ENCODE measurements at places on chromosomes 3 and 15.

- no peaks in the 10 kb centered on the region for H3K36me3 ChIP-seq
- H3K27me3 ChIP-seq, result peaks cover 37% of the 10 kb centered on the region
These were observed 241.1 kb upstream of the TOPAZ1 start for GRCh38 chr3:44000586-44000985.

DNA sequence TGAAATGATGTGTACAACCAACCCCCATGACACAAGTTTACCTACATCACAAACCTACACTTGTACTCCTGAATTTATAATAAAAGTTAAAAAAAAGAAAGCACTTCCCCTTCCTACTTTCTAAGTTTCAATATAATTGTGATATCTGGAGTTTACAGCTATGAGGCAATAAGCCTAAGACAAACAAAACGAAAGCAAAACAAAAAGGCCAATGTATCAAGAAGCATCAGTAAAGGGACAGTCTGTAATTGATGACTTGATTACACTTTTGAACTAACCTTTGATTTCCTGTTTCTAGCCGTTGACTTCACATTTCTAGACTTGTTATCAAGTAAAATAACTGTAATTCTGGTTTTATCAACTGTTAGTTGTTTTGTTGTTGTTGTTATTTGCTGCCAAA is 187.5 kb upstream of the CNTN3 start:
- DNase-seq, result no peak
- H3K4me3 ChIP-seq, result no peak overlapping the region
- no peak overlapping the region for H3K27ac ChIP-seq
- no peaks in the 10 kb centered on the region for H3K4me1 ChIP-seq
- H3K27me3 ChIP-seq, result no peaks in the 10 kb centered on the region
- no peaks in the 10 kb centered on the region for H3K36me3 ChIP-seq

- peaks cover 3% of the 10 kb centered on the region for H3K4me1 ChIP-seq
- no peaks in the 10 kb centered on the region for H3K36me3 ChIP-seq
- peak; percentile 77 for DNase-seq
- H3K27ac ChIP-seq, result peak overlapping the region; percentile 70
- no peaks in the 10 kb centered on the region for H3K27me3 ChIP-seq
- H3K4me3 ChIP-seq, result peak overlapping the region; percentile 33
These were observed 195.3 kb upstream of the LYSMD4 start for GRCh38 chr15:99928429-99928981.

DNA sequence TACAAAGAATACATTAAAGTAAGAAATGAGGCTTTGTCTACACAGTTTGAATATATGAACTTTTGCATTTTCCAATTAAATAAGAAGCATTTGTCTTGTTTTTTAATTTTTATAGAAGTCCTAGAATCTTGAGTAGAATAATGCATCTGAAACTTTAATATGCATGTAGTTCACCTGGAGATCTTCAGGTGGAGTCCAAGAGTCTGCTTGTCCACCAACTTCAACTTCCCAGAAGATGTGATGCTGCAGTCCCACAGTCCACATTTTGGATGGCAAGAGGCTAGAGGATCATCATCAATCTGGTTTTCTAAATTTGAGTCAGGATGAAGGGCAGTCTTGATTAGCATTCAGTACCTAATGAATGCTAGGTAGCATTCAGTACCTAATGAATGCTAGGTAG is 357.6 kb upstream of the SOX2 start:
- no peaks in the 10 kb centered on the region for H3K36me3 ChIP-seq
- no peak overlapping the region for H3K4me3 ChIP-seq
- no peak overlapping the region for H3K27ac ChIP-seq

GRCh38 chr15:64763021-64763420 is 12.4 kb downstream of the RBPMS2 start:
- no peak overlapping the region for H3K27ac ChIP-seq
- H3K36me3 ChIP-seq, result no peaks in the 10 kb centered on the region
- no peaks in the 10 kb centered on the region for H3K27me3 ChIP-seq
- H3K4me1 ChIP-seq, result no peaks in the 10 kb centered on the region

Data from prostate gland (tissue), 2 donors.